Neural progenitor cell (in vitro differentiated cells): ENCODE measurements at places on chromosomes 5 and 9. TPM values are rescaled to one million over a fixed set of nuclear protein-coding genes. Genes with fewer than 3 reads are reported as not detected.

The TLR4 gene
- 0.22 and 0.24 TPM in 2 replicates for total RNA-seq

The NUTM2G gene
- total RNA-seq: not detected in 2 replicates

DNA sequence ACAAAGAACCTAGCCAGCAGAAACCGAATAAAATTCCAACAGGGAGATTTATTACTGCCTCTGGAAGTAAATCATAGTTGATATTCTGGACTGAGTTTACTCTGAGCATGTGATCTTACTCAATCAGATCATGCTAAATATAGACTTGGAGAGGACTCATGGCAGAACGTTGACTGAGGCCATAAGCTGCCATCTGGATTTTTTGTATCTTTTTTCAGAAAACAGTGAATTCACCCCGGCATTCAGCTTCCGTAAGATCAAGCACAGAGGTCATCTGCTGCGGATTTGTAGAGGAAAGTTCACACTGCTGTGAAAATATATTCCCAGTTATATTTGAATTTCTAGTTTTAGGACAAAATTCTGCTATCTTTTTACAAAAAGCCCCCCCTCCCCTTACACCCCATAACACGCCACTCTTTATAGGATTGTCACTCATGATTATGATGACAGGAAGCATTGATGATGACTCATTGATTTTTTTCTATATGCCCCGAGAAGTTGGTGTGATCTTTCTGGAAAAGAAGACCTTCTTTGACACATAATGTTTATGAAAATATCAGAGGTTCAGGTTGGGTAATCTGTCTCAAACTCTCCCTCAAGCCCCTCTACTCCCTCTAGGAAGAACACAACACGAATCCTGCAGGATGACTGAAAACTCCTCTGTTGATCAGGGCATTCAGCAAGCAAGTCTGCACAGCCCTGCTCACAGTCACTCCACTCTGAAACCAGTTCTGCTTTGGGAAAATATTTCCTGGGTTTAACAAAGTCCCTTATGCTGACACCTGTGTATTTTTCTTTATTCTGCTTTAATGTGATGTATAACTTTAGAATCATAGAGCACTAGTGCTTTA lies 70.8 kb downstream of the NXNL2 start:
- no peaks in the 10 kb centered on the region for H3K4me1 ChIP-seq
- no peak for DNase-seq
- H3K27me3 ChIP-seq: no peaks in the 10 kb centered on the region
- H3K27ac ChIP-seq: no peak overlapping the region
- H3K4me3 ChIP-seq: no peak overlapping the region
- no peaks in the 10 kb centered on the region for H3K36me3 ChIP-seq

DNA sequence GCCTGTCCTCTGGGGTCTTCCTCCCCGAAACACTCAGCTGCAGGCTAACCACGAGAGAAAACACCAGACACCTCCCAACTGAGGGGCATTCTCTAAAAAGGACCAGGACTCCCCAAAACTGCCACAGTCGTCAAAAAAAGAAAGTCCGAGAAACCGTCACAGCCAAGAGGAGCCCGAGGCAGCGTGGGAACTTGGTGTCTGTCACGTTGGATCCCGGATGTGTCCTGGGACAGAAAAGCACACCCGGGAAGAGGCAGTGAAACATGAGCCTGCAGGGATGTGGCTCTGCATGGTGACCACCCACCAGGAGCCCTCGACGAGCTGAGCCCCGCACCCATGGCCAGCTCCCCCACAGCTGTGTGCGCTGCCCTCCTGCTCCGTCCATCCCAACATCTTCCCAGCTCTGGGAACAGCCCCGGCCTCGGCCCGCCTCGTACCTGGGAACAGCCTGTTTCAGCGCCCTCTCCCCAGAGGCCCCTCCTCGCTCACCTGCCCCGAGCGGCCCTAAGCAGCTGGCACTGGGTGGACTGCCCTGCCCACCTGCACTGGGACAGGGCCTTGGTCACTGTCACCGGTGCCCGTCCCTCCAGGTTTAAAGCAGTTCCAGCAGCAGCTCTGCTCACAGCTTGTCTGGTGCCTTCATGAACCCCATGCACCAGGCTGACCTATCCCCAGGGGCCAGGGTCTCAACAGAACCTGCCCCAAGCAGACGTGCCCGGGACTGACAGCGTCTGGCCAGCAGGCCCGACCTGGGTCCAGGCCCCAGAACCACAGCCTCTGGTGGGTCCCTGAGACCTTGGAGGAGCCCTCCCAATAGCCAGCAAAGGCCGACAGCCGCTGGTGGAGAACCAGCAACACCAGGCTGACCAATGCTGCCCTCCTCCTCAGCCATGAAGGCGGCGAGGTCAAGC lies 10.9 kb downstream of the SLC12A7 start:
- no peaks in the 10 kb centered on the region for H3K36me3 ChIP-seq
- no peaks in the 10 kb centered on the region for H3K27me3 ChIP-seq
- H3K27ac ChIP-seq: peak overlapping the region; percentile 97
- DNase-seq: peak; percentile 50
- no peak overlapping the region for H3K4me3 ChIP-seq

DNA sequence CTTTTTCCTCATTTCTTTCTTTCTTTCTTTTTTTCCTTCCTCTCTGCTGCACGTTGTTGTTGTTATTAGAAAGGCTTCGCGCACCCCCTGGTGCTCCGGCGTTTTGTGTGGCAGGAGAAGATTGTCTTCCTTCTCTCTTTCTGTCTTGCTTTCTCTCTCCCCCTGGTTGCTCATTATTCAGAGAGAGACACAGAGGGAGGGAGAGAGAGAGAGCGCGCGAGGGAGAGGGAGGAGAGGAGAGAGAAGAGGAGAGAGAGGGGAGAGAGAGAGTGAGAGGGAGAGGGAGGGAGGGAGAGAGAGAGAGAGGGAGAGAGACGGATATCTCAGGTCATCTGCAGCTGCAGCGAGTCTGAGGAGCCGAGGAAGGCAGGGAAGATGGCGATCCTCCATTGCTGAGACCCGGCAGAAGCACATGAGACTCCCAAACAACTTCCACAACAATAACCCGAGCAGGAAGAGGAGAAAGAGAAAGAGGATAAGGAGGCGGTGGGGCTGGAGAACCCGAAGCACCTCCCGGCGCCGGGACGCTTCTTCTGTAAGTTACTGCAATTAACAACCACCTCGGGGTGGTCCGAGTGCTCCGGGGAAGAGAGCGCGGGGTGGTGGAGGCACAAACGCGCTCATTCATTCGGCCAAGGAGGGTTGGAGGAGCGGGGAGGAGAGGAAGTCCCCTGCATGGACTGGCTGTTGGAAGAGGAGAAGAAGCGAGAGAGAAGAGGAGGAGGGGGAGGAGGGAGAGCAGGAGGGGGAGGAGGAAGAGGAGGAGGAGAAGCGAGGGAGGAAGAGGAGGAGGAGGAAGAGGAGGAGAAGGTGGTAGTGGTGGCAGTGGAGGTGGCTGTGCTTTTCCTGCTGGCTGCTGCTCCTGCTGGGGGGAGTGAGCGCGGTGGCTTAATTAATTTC lies at the start of gene ZNF462:
Gene ZNF462, plus strand, starts transcription at position 346 of the 900 bp plus-strand sequence. CDS start 60,218 bp downstream, outside the sequence.
- peak; percentile 69 for DNase-seq
- peak within 1 kb of the TSS; percentile 86 for H3K27ac ChIP-seq
- H3K4me1 ChIP-seq: peaks cover 46% of the 10 kb centered on the region
